ENCODE measurements at places on chromosomes 6 and 20.

- DNase-seq = no peak
These were observed 3.6 kb upstream of the ABHD12 start for GRCh38 chr20:25394276-25394675.

DNA sequence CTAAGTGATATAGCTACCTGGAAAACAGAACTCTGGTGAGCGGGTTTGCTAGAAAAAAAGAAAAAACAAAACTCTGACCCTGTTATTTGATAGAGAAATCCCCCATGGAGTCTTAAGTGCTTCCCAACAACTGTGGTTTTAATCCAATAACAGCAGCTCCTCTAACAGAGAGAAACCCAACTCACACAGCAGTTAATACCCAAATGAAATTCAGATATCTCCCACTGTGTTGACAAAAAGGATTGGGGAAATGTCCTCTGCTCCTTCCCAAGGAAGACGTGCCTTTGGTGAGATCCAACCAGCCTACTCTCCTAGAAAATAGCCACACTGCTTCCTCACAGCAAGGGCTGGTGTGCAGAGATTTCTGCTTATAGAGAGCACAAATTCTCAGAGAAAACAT is 200.4 kb upstream of the FBXL4 start:
- DNase-seq = no peak

GRCh38 chr6:89941763-89942497 is 47.7 kb downstream of the GJA10 start:
- no peak for DNase-seq

GRCh38 chr6:29872791-29873190 is 45.2 kb downstream of the HLA-G start:
- DNase-seq = no peak

GRCh38 chr20:44129911-44130718 is 56.9 kb downstream of the JPH2 start:
- DNase-seq = no peak

GRCh38 chr6:146598772-146599405 is at the start of gene ADGB:
Gene ADGB (plus strand): TSS chr6:146598972. CDS start chr6:146599041, 69 bp downstream.
- DNase-seq = peak; percentile 10

DNA sequence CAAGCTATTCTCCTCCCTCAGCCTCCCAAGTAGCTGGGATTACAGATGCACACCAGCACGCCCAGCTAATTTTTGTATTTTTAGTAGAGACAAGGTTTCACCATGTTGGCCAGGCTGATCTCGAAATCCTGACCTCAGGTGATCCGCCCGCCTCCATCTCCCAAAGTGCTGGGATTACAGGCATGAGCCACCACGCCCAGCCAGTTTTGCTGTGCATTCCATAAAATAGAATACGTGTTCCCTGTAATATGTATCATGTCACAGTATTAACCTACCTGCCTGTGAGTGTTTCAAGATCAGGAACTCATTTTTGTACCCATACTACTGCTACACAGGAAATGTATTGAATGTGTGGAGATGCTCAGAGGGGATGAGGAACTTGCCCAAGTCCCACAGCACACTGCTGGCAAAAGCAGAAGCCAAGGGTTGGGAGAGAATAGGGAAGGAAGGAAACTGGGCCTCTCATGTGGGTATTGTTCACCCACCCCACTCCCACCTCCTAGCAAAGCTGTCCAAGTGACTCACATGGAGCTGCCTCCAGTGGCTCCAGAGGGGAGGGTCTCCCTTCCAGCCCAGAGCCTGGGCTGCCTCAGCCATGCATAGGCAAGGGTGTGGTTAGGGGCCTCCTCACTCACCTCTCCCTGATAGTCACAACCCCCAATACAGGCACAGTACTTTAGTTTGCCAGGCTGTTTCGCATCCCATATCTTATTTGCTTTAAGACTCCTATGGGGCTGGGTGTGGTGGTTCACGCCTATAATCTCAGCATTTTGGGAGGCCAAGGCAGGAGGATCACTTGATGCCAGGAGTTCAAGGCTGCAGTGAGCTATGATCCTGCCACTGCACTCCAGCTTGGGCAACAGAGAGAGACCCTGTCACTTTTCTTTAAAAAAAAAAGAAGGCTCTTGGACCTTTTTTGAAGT is 9.4 kb downstream of the HM13 start:
- DNase-seq = no peak

DNA sequence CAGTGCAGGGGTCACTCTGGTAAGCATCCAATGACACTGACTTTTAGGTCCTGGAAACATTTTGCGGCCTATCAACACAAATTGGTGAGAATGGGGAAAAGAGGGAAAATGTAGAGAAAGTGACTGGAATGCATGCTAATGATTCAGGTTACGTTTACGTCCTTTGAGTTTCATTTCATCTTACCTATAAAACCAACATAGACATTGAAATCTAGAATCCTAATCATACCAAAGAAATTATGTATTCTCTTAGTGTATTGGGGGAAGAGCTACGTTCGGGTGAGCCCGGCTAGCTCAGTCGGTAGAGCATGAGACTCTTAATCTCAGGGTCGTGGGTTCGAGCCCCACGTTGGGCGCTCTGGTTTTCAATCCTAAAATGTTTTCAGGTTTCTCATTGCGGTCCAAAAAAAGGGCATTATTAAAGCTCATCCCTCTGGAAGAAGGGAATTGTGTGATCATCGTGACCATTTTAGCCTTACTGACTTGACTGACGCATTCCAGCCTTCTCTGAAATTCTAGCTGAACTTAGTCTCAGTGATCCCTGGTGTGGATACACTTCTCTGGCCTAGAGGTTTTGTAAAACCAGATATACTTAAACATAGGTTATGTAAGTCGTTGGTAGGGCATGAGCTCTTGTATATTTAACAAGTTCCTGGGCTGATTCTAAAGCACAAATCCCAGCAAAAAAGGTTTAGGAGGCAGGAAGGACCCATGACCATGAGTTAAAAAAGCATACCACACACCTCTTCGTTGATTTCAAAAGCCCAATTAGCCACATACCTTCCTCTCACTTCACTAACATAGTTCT is 18.3 kb downstream of the HMGN4 start:
- DNase-seq = peak; percentile 57

DNA sequence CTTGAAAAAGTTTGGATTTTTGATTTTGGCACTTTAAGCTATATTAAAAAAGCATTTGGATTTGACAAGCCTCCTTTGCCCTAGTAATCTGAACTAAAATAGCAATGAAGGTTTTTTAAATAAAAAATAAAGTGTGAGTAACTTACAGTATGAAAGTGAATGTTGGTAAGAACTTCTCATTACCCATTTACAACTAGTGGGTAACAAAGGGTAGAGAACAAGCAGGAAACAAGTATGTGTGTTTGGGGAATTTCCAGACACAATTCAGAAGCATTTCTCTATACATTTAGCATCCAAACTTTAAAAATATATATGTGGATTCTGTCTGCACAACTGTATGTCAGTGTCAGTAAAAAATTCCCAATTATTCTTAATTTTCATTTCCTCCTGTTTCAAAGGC is 2.9 kb downstream of the TMEM30A start:
- no peak for DNase-seq

DNA sequence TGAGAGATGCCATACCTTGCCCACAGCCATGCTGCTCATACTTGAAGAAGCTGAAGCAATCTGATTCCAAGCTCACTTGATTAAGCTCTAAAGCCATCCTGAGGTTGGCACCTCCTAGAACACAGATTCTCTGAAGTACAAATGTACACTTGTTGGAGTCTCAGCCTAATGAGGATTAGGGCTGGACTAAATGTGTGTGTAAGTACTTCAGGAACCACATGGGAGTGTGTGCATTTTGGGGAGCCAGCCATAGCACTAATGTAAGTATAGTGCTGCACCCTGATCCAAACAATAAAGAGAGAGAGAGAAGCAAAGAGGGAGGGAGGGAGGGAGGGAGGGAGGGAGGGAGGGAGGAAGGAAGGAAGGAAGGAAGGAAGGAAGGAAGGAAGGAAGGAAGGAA is 458.6 kb downstream of the MAFB start:
- DNase-seq = no peak

DNA sequence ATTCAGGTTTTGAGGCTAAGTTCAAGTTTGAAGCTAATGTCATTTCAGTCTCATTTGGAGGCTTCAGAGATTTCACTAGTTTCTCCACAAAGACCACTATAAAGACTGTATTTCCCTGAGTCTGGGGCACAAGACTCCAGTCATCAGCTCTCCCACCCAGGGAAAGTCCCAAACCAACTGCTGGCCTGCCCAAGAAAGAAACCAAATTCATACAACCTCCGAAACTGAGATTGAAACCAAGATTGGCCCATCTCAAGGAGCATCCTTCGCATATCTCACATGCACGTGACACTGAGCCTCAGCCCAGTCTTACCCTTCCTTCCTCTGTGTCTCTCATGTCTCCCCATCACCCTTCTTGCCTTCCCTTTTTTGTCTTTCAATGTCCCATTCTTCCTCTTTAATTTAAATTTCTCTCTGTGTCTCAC is 3.5 kb upstream of the LTA start:
- DNase-seq = peak; percentile 65

- DNase-seq = peak; percentile 32
These were observed 417 bp downstream of the VAPB start for GRCh38 chr20:58389324-58389967.

DNA sequence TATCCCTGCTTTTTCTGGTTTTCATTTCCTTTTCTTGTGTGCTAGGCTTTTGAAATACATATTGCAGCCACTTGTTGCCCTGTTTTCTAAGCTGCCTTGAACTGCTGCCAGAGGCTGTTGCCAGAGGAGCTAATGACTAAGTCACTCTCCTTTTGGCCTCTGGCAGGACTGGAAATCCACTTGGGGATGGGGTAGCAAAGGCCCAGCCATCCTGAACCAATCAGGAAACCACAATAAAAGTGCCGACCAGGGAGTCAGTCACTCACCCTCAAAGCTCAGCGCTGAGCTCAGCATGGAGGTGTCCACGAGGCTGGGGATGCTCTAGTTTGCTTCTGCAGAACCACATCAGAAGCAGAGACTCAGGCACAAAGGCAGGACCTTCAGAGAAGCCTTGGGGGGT is 813.0 kb downstream of the DHX35 start:
- no peak for DNase-seq

- DNase-seq = no peak
These were observed 77.1 kb downstream of the FBXO5 start for GRCh38 chr6:152905551-152906299.

- DNase-seq = no peak
These were observed 5.8 kb downstream of the ANGPT4 start for GRCh38 chr20:910132-910869.

DNA sequence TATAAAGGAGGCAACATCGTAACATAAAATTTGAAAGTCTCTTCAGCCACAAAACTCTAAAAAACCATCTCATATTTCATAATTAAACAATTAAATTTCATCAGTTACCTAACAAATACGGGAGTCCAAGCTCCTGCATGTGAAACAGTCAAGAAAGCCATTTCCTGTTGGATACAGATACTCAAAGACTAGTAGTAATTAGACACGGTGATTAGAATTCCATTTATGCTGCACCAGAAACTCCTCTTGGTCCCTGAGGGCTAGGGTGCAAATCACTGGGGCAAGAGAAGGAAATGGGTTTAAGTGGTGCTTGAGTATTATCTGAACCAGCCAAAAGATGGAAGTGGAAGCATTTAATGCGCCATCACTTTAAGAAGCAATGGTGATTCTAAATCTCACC is 27.4 kb downstream of the TRAM2 start:
- DNase-seq = no peak

DNA sequence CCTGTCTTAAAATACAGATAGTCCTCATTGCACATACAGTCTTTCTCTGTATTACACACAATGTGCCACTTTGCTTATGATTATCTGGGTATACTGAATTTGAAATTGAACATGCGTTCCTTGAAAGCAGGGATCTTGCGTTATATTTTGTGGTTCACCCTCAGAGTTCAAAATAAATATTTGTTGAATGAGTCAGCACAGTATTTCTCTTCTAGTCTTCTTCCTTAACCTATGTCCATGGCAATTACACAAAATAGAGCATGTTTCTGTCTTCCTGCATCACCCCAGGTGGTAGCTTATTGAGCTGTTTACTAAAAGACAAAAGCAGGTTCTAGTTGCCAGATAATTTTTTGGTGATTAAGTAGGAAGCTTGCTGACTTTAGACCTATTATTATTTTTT is 272.9 kb upstream of the FERMT1 start:
- no peak for DNase-seq

GRCh38 chr20:61320691-61321425 is 68.8 kb downstream of the CDH4 start:
- DNase-seq = no peak

GRCh38 chr20:55446301-55446700 is 559.0 kb downstream of the CBLN4 start:
- DNase-seq = no peak

- no peak for DNase-seq
These were observed 89.2 kb upstream of the EXOC2 start for GRCh38 chr6:782141-782540.

DNA sequence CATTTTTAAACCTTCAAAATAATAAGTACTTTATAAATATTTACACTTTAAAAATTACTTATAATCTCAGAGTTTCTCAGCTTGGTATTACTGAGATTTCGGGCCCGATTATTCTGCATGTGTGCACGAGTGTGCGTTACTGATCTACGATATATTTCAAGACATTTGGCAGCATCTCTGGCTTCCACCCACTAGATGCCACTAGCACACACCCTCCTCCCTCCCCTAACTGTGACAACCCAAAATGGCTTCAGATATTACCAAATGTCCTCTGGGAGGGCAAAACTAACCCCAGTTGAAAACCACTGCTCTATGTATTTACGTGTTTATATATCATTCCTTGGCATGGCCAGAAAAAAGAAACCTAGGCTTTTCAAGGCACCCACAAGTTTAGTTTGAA is 95.9 kb downstream of the FYN start:
- DNase-seq = no peak

DNA sequence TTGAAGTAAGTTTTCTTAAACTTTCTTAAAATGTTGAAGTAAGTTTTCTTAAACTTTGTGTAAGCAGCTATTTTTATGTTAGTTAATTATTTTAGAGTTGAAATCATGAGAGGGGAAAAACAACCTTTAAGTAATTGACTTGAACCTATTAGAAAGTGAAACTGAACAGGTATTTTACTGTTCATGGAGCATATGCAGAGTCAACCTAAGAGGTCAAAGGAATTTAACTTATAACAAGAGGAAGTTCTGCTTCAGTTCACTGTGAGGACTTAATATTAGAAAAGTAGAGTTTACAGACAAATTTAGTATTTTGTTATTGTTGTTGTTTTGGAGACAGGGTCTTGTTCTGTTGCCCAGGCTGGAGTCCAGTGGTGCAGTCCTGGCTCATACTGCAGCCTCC is 38.0 kb downstream of the CDYL start:
- no peak for DNase-seq

DNA sequence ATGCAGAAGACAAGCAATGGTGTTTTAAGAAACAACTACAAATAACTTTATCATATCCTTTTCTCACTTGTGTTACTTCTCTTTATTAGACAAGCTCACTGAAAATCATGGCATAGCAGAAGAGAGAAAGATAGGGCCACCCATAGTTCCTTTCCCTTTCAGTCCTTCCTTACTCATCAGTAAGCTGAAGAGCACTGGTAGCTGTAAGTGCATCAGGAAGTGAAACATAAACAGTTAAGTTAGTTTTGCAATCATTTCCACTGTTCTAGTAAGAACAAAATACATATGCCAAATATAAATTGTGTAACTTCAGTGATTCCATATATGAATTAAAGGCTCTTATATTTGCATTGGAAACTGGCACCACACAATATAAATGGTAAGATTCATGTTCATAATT is 220.1 kb downstream of the HACE1 start:
- DNase-seq = no peak
